ENCODE measurements at places on chromosomes 2 and 18.

DNA sequence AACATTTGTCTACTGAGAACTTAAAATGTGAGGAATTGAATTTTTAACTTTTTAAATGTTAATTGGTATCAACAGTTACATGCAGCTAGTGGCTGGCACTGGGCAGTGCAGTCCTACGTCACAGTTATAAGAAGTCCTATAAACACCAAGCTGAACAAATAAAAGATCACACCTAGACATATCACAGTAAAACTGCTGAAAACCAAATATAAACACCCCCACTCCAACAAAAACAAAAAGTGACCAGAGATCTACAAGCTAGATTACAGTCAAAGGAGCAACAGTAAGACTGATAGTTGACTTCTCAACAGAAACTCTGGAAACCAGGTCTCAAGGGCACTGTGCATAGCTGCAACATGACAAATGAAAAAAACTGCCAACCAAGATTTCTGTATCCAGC, 19.4 kb downstream of the TLK1 start:
- DNase-seq, result no peak

- no peak for DNase-seq
These were observed 95.7 kb downstream of the MEIS1 start for GRCh38 chr2:66530651-66531050.

- no peak for DNase-seq
These were observed 588.5 kb upstream of the ZEB2 start for GRCh38 chr2:145108361-145108778.

DNA sequence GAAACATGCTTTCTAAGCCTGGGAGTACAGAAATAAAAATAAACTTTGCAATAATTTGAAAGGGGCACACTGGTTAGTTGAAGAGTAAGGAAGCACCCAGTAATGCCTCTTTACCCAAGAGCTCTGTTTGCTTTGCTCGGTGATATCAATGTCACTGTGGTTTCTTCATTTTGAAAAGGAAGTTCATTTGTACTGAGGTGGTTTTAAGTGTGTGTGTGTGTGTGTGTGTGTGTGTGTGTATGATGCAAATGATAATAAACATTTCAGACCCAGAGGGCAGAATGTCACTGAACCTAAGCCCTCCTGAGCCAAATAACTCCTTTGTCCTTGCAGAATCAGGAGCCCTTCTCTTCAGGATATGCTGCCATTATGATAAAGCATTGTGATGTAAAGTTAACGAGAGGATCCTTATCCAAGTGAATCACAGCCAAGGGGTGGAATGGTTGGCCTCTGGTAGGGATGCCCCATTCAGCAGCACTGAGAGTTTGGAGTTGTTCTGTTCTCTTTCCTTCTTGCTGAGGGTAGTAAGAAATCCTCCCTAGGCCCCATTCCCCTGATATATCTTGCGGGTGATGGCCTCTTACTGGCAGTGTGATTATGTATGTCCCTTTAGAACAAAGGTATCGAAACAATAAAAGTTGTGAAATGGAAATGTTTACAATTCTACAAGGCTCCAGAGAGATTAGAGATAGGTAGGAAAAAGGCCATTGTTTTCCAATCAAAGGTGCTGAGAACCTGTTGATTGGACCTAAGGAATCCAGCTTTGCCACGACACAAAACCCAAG, 7.6 kb downstream of the ITGA6 start:
- no peak for DNase-seq

- no peak for DNase-seq
These were observed 223.2 kb upstream of the APCDD1 start for GRCh38 chr18:10231220-10231619.

DNA sequence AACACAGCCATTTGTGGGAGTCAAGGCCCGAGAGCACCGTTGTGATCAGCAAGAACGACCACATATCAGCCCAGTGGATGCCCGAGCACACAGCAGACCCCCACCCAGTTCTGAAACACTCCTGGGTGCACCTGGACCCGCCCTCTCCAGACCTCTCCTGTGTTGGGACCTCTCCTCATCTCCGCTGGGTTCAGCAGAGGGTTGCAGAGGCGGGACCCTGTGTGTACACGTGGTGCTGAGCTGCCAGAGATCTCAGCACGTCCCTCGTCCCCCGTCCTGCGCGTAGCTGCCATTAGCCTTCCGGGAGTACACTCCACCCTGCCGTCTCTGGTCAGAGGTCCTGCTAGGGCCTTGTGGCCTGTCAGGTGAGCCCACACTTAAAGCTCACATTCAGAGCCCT, 51.7 kb downstream of the ADI1 start:
- no peak for DNase-seq

GRCh38 chr2:226977775-226978190, 141.9 kb downstream of the RHBDD1 start:
- DNase-seq, result no peak

DNA sequence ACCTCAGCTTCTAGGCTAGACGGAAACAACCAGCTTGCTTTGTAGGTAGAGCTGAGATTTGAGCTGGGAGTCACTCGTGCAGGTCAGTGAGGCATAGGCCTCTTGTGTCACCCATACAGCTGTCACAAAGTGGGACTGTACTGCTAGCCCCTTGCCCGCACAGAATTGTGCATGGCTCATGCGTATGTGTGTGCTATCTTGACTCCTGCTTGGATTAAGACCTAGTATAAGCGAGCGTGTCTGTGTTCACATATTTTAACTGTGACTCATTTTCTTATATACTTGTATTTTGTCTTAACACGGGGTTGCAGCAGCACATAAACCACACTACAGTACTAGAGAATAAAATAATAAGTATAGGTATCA, 20.1 kb downstream of the CEP68 start:
- DNase-seq, result no peak

DNA sequence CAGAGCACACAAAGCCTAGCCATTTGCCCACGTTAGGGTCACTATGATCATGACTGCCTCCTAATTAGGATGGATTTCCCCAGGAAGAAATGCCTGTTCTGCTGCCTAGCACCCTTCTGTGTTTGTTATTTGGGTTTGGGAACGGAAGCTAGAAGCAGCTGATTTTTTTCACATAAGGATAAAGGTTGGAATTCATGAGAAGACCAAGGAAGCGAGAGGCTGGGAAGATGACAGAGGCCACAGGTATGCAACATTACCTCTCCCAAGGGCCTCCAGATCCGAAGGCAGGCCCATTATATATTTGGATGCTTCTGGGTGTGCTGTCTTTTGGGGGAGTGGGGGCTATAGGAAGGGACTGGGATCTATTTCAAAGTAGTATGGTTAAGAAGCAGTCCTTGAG, 204.7 kb downstream of the FBXO15 start:
- DNase-seq, result no peak

- DNase-seq, result no peak
These were observed 242.2 kb downstream of the ZNF516 start for GRCh38 chr18:76252880-76253279.

GRCh38 chr2:88829607-88830463, 138.4 kb downstream of the RPIA start:
- no peak for DNase-seq

DNA sequence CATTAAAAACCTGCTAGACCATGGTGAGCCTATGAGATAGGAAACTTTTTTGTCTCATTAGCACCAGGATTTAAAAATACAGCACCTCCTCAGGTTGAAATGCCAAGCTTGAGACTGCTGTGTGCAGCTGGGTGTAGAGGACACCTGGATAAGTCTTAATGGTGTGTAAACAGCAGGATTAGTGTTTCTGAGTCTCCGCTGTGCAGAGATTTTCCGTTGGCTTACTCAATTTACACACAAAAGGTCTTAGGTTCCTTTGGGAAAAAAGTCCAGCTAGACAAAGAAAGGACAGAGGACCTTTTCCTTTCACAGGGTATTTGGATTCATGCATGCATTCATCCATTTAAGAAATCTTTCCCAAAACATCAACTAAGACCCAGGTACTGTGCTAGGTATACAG, 168.1 kb downstream of the NRXN1 start:
- DNase-seq, result no peak

- no peak for DNase-seq
These were observed 41.6 kb upstream of the TFCP2L1 start for GRCh38 chr2:121326628-121327027.

DNA sequence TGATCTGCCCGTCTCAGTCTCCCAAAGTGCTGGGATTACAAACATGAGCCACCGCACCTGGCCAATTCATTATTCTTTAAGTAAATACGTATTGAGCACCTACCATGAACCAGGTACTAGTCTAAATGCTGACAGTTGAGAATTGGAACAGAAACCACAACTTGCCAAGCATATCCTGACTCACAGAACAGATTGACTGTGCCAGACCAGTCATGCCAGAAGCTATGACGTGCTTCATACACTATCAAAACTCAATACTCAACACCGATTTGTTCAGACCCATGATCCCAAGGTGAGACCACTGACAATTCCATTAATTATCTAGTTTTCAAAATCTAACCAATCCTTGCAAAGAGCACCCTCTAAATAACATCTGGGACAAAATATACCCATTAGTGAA, 148.6 kb downstream of the B3GNT2 start:
- no peak for DNase-seq

DNA sequence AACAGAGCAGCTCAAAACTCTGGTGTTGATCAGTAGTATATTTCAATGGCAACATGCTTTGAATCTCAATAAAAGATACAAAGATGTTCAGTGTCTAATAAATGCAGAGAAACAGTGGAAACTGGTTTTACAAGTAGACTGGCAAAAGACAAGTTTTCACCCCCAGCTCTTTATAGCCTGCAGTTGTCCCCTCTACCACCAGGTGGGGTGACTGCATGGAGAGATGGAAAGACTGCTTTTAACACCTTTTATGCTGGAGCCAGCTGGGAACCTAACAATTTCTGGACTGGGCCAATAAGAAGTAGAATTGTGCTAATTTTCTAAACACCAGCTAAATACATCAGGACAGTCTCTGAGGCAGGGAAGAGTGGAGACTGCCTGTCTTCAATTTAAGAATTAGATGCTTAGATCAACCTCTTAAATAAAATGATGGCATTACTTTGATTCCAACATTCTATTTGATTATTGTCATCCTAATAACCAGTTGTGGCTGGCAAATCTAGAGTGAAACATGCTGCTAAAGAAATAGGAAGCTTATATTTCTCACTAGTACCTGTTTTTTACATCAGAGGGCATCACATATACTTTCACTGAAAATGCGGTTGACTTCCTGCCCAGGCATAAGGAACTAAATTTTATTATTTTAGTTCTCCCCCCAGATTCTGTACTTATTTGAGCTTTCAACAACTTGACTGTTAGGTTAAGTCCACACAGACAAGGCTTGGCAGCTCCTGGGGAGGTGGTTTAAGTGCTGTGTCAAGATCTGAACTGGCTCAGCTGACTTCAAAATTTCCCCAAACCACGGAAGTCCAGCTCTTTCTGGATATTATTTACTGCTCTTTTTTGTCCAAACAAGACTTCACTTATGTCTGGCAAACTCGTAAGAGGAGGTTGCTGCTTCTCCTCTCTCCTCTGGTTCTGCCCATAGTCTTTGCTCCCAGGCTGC, 140.5 kb downstream of the TPGS2 start:
- peak; percentile 16 for DNase-seq

DNA sequence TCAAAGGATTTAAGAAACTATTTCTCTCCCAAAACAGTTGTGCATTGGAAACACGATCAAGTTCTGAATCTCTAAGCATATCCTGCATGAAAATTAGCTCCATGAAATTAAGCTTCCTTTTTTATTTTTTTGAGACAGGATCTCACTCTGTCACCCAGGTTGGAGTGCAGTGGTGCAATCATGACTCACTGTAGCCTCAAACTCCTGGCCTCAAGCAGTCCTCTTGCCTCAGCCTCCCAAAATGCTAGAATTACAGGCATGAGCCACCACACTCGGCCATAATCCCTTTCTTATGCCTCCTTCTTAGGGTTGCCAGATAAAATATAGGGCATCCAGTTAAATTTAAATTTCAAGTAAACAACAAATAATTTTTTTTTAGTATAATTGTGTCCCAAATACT, 124.4 kb downstream of the ARL4C start:
- no peak for DNase-seq

- DNase-seq, result no peak
These were observed 37.6 kb downstream of the SLC14A1 start for GRCh38 chr18:45761512-45762114.

- no peak for DNase-seq
These were observed 941.3 kb upstream of the NXPH2 start for GRCh38 chr2:139721411-139721995.

DNA sequence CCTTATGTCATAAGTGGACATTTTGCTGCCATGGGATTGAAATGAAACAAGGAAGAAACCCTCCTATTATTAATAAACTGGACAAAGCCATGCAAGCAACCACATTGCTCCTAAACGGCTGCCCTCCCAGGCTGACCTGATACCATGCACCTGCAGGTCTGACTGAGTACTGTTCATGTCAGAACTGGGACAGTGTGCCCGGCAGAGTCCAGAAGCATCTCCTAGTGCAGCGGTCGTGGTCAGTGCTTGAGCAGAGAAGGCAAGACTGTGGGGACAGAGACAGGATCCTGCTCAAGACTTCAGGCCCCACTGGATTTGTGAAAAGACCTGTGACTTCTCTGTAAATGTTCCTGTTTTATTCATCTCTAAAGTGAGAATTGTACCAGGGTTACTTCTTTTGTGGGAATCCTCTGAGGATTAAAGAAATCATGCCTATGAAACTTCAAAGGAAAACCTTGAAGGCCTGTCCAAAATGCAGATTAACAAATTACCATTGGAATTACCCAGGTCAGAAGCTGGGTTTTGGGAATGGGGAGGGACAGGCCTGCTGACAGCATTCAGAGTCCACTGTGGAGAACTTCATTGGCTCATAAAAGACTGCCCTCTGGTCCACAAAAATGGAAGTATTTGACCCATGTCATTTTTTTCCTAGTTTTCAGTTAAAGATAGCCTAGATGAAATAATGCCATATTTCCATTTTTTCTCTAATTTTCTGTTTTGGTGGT, 13.9 kb downstream of the RNF144A start:
- DNase-seq, result no peak

GRCh38 chr2:107502539-107502938, 324.2 kb upstream of the RGPD4 start:
- no peak for DNase-seq

DNA sequence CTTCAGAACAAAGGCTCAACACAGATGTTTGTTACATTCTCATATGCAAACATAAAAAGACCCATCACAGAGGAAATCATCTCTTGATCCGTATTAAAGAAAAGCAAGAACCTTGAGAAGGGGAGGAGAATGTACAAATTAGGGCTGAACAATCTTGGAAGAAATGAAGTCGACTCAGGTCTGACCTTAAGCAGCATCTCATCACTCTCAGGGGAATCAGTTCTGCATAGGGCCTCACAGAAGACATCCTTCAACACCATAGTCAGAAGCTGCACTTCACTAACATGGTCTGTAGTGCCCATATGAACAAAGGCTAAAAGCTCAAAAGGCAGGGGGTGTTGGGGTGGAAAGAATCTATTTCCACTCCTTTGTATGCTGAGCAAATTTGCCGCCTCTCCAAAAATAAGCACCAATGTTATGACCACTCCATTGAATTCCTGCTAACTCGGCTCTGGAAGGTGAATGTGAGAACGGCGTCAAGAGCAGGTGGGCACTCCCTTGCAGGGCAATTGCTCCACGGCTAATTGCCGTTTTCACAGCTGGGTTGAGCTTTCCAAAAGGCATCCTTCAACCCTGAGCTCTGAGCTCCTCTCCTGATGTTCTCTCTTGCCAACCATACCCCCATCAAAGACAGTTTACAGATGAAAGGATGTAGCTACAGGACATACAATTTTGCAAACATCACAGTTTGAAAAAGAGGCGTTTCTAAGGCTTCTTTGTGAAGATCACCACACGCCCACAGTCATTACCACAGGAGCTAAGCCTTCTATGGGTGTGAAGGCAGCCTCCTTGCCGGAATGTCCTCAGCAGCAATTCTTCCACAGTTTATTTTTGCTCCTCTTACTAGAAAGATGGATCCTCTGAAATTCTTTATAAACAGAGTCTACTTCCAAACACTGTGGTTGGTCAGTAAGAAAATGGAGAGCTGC, 10.0 kb downstream of the KLF7 start:
- no peak for DNase-seq

All from stimulated activated CD4-positive, alpha-beta T cell treated with anti-CD3 and anti-CD28 coated beads, Interleukin-1b, Interleukin-23, amount 100 ng/mL, for 4 hours (primary cell).